ENCODE measurements at places on chromosomes 4 and X. TPM values are rescaled to one million over a fixed set of nuclear protein-coding genes. Genes with fewer than 3 reads are reported as not detected.
A peak's percentile ranks its signal among the peaks of the same experiment; 100 is the strongest.

- no peak for DNase-seq
Measured at GRCh38 chrX:49269767-49270248, at the start of gene PPP1R3F. Gene PPP1R3F, plus strand, starts transcription at chrX:49269793. Its CDS starts 77 bp downstream, at chrX:49269870.

DNA sequence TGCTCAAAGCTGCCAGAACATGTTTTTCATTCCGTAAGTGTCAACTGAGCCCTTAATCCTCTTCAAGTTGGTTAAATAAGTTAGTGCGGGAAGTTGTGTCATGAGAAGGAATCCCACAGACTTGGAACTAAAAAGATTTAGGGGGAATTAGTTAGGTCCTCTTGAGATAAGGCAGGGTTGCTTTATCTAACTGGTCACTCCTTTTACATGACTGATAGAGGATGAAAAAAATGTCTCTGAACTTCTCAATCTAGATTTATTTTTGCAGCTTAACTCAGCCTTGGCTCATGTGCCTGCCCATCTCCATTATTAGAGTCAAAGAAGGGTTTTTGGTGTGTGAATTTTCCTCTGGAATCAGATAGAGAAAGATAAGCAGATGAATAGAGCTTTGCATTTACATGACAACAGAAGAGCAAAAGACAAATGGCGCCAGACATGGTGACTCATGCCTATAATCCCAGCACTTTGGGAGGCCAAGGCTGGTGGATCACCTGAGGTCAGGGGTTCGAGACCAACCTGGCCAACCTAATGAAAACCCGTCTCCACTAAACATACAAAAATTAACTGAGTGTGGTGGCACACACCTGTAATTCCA is 882.9 kb downstream of the RPA4 start:
- DNase-seq = no peak

- peak; percentile 3 for DNase-seq
Measured at GRCh38 chrX:5080791-5081190, 1147.9 kb downstream of the NLGN4X start.

GRCh38 chrX:153406903-153407302 is 4.4 kb upstream of the ZFP92 start:
- DNase-seq = no peak

RPS6KA6 gene
- total RNA-seq = 2.1 TPM

GRCh38 chr4:126779436-126780166 is 853.2 kb upstream of the INTU start:
- DNase-seq = peak; percentile 67

- no peak for DNase-seq
Measured at GRCh38 chr4:123403080-123403604, 6.5 kb downstream of the SPRY1 start.

DNA sequence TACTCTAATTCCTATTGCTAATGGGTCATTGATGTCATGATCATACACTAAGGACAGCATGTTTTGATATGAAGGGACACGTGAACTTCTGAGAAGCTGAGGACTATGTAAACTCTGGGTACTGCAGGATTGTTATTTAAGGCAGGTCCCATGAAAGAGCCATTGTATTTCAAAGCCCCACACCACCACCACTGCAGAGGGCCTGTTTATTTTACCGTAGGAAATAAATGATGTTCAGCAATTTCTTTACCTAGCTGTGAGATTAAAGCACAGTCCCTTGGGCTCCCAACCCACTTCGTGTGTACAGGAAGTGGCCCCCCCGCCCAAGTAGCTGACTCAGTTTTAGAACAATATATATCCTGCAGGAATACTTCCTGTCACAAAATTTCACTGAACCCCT is 89.8 kb upstream of the ACSL4 start:
- DNase-seq = no peak

- no peak for DNase-seq
Measured at GRCh38 chrX:149491812-149492211, 13.3 kb downstream of the IDS start.

DNA sequence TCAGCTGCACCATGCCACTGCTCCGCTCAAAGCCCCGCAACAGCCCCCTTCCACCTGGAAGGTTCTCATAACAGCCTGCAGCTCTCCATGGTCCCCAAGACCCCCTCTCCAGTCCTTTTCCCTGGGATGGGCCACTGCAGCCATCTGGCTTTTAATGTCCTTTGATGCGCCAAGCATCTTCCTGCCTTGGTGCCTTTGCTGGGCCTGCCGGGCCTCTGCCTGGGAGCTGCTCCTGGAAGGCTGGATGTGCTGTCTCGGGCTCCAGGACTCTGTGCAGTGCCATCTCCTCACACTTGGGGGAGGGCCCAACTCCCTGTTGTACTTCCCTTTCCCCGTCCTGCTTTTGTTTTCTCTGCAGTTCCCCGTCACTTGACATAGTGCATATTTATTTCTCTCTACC is 60.3 kb downstream of the TAPT1 start:
- no peak for DNase-seq

DNA sequence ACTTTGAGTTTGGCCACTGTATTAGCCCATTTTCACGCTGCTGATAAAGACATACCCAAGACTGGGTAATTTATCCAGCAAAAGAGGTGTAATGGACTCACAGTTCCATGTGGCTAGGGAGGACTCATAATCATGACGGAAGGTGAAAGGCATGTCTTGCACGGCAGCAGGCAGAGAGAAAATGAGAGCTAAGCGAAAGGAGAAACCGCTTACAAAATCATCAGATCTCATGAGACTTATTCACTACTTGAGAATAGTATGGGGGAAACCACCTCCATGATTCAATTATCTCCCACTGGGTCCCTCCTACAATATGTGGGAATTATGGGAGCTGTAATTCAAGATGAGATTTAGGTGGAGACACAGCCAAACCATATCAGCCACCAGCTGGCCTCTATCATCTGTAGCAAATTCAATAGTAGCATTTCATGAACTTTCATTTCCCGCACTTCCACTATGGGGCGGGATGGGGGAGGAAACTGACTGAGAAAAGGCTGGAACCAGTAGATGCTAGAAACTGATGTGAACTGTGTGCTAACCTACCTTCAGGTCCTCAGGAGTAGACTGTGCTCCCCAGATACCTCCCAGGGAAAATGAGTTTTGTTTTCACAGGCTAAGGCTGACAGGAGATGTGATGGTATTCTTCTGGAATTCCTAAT is 35.3 kb upstream of the LGI2 start:
- peak; percentile 5 for DNase-seq

GRCh38 chr4:149306537-149306936 is 509.1 kb downstream of the IQCM start:
- DNase-seq = no peak

BTK gene
- total RNA-seq = not detected

DNA sequence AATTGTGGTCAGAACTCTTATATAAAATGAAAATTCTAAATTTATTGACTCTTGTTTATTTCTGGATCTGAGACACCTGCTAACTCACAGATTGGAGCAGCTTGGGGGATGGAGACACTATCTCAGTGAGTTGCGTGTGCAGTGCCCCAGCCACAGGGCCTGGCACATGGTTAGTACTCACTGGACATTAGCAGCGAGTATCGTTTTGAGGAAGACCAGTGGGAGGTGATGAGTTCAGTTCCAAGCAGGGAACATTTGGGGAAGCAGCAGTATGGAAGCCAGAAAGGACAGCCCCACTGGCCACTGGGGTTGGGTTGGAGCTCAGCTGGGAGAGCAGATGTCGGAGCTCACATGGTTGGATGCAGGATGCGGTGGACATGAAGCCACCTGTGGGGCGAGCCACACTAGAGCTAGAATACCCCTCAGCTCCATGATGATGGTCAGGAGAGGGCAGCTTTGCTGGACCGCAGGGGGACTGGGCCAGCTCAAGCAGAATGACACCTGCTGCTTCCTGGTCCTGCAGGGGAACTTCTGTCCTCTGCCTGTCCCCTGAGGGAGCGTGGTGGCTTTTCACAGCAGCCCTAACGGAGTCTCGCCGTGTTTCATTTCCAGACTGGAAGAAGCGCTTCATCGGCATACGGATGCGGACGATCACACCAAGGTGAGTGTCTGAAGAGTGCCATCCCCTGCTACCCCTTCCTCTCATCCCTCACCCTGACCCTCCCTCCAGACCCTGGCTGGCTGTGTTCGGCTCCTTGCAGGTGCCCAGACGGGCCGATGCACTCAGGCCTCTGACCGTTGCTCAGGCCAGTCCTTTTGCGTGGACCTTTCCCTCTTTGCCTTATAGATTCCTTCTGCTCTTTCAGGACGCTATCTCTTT is 32.5 kb downstream of the HTRA3 start:
- no peak for DNase-seq

GAGE12H gene
- total RNA-seq = not detected

FAAH2 gene
- total RNA-seq = not detected

DNA sequence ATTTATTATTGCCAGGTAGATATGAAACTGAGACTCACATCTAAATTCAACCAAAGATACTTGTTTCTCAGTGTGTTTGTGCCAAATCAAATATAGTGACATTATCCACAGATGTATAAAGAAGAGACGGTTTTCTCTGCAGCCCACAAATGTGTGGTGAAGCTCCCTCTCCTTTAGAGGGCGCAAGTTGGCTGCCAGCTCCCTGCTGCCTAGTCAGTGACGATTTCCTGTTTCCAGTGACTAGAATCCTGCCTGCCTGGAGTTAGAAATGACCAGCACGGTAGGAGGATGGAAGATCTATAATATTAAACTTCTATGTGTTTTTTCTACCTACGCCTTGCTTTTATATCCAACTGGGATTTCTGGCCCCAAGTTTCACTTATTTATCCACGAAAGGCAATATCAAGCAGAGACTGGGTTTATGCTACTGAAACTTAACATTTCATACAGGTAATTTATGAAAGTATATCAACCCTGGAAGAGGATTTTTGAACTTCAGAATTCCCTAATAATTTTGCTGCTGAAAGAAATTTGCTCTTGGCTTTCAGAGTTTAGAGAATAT is 1793.7 kb upstream of the TENM3 start:
- DNase-seq = no peak

EGF gene
- total RNA-seq = 2.6 TPM

HDAC8 gene
- 25.4 TPM for total RNA-seq

PITX2 gene
- 60.5 TPM for total RNA-seq

USP51 gene
- 1.0 TPM for total RNA-seq

DNA sequence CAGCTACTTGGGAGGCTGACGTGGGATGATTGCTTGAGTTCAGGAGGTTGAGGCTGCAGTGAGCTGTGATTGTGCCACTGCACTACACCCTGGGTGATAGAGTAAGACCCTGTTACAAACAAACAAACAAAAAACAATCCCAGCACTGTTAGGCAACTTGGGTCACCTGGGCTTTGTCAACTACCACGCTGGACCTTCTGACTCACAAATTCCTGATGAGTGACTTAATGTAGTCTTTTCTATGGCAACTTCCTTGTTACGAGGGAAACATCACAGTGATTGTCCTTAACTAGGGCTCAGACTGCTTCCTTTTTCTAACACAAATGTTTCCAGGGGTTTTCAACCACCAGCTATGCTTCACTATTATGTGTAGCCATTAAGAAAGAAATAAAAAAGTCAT is 128.8 kb upstream of the GPC4 start:
- peak; percentile 20 for DNase-seq

DNA sequence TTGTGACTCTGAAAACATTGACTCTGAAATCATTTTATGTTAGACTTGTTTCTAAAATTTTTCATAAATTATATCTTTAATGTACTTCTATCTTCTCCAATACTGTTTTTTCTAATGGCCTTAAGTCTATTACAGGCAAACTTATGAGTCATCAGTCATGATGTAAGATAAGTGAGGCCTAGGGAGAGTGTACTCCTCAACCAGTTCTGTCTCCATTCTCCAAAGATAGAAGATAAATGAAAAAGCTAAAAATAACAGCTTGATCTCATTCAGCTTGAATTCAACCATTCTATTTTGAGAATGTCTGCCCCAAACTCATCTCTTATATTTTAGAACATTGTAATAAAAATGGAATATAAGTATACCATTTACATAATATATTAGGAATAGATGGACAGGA is 34.5 kb downstream of the STBD1 start:
- peak; percentile 61 for DNase-seq

DNA sequence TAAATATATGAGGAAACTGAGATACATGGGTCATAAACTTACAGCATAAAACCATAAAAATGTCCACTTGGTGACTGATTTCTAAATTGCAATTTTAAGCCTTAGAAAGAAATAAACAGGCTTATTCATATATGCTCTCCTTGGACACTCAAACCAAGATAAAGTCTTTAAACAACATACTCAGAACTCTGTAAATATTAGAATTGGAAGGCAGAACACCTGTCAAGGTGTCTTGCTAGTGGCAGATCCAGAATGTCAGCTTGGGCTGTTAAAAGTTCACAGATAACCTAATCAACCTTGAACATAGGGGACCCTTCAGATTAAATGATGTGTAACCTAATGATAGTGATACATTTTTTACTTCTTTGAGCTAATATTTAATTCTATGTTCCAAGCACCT is 208.1 kb upstream of the ARSJ start:
- DNase-seq = no peak

DNA sequence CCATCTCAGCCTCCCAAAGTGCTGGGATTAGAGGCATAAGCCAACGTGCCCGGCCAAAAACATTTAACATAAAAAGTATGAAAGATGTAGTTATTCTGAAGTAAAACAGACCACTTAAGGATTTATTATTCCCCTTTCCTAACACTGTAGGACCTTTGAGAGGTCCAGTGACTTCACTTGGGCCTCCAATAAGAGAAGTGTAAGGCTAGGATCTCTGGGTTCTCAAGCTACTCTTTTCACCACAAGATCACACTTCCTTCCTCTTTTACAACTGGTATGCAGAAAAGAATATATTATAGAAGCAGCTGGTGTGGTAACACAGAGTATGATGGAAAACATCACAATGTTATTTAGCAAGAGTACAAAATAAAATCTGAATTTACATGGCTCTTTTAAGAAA is 30.2 kb upstream of the CCNG2 start:
- DNase-seq = no peak

- no peak for DNase-seq
Measured at GRCh38 chrX:8714164-8714563, 17.8 kb downstream of the ANOS1 start.

DNA sequence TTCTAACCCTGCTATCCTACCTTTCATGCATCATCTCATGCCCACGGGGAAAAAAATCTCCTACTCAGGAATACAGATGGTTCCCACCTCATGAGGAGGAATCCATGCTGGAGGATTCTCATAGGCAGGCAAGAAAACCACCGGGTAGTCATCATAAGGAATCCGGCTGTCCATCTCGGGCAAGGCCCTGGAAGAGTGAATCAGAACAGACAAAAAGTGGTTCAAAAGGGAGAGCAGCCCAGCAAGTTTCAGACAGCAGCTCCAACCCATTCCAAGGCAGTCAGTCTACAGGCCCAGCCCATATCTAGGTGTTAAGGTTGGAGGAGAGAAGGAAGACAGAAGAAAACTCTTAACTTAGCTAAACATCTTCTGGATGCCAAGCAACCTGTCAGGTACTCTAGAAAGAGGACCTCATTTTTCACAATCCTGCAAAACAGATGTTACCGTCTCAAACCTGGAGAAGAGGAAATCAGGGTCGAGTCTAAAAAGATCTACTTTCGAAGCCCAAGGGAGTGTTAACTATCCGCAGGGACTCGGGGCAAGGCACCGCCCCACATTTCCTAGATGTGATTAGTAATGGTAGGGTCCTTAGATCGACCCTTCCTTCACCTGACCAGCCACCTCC is 447 bp downstream of the PDZD11 start:
- DNase-seq = no peak

DNA sequence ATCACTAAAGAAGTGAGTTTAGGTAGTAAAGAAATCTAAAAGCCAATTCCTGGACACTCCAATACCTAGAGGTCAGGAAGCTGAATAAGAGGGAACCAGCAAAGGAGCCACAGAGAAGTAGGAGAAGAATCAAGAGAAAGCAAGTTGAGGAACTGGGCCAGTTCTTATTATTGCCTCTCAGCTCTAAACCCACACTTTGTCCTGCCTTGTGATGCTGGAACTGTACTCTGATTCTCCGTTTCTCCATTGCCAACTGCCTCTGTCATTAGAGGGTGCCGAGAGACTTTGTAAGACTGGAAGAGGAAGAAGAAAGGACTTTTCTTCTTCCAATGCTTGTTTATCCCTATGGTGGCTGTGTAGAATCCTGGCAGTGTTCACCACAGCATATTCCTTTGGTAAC is 38.6 kb downstream of the NSUN7 start:
- DNase-seq = no peak
